ENCODE measurements at places on chromosomes 6 and 20.

DNA sequence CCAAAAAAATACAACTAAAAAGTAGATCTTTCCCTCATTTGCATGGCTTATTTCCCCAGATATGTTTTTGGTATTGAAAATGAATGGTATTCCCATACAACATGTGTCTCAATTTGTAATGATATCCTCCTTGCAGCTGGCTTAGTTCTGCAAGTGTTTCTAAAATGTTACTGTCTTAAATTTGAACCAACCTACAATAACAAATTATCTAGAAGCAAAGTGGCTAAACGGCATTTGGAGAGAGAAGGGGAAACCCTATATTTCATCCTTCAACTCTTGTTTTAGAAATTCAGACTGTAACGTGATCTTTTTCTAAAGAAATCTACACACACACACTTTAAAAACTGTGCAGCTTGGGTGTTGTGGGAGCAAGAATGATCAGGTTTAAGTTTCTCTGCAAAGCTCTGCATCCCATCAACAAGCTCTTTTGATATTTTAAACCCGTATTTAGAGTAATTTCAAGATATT lies 153.0 kb downstream of the SOBP start:
- DNase-seq, result no peak

GRCh38 chr6:156729248-156729647 lies 47.9 kb upstream of the ARID1B start:
- DNase-seq, result peak; percentile 83

DNA sequence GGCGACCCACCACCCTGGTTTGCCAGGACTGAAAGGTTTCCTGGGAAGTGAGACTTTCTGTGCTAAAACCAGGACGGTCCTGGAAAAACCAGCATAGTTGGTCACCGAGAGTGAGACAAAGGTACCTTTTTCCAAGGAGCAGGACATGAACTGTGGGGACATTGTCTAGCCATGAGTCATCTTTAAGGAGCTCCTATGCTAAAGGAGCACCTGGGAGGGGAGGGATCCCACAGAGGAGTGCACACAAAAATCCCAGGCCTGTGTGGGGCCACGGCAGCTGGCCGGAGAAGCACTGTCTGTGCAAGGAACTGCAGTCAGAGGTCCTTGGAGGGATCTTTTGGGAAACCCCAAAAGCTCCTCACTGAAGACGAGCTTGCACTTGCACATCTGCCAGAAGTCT lies 109.1 kb upstream of the PLEKHG1 start:
- DNase-seq, result peak; percentile 30

DNA sequence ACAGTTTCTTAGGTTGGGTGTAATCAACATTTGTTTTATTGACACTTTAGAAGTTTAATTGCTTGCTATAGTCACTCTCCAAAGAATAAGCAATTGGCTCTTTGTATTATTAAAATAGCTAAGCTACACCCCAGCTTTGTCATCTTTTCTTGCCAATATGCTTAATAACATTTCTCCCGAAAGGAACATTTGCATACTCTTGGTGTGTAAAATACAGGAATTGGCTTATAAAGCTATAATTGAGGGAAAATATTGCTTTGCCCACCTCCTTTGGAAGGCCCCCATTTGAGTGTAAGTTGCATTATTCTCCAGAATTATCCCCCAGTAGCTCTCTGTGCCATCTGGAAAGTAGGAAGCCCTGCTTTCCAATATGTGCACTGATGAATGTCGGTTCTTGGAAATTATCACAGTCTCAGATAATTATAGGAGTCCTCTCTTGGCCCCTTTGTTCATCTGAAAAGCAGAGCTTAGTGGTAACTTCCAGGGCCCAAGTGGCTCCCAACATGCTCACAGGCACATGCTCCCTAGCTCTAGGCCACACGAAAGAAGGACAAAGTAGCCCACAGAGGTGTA lies 92.4 kb upstream of the B3GAT2 start:
- DNase-seq, result no peak

- no peak for DNase-seq
Observed at GRCh38 chr20:46939031-46939965, 44.7 kb downstream of the EYA2 start.

GRCh38 chr20:18831830-18832499 lies 18.4 kb downstream of the SCP2D1 start:
- peak; percentile 59 for DNase-seq

GRCh38 chr6:90231798-90232197 lies 64.8 kb downstream of the BACH2 start:
- no peak for DNase-seq

- DNase-seq, result no peak
Observed at GRCh38 chr6:138307352-138307751, 70.4 kb upstream of the SMIM28 start.

- DNase-seq, result no peak
Observed at GRCh38 chr6:101344885-101345284, 48.6 kb upstream of the GRIK2 start.

- DNase-seq, result no peak
Observed at GRCh38 chr20:47090835-47091234, 196.2 kb downstream of the EYA2 start.

- no peak for DNase-seq
Observed at GRCh38 chr6:122553697-122554096, 56.5 kb upstream of the PKIB start.

- DNase-seq, result no peak
Observed at GRCh38 chr20:51628533-51629398, 86.2 kb upstream of the NFATC2 start.

- DNase-seq, result no peak
Observed at GRCh38 chr6:157328108-157328692, 4.9 kb upstream of the TMEM242 start.

DNA sequence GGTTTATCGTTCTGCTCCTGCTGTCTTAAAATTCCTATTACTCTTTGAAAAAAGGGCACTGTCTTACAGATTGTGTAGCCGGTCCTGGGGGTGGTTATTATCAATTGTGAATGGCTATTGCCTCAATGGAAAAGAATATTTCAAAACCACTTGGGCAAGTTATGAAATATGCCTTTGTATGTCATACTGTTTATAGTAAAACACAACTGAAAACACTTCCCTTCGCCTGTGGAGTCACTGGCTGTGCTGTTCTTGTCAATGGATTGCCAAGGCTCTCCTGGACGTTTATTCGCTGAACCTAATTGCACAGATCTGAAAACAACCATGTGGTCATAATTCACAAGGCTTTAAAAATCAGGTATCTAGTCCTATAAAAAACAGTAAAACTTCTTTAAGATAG lies 47.8 kb upstream of the TAGAP start:
- DNase-seq, result no peak

GRCh38 chr20:8504030-8504429 lies 372.0 kb downstream of the PLCB1 start:
- no peak for DNase-seq

- no peak for DNase-seq
Observed at GRCh38 chr20:63641146-63641791, 12.0 kb downstream of the STMN3 start.

GRCh38 chr20:2626853-2627541 lies 25.4 kb upstream of the NOP56 start:
- peak; percentile 48 for DNase-seq

GRCh38 chr6:92790381-92790780 lies 629.0 kb downstream of the EPHA7 start:
- DNase-seq, result no peak

DNA sequence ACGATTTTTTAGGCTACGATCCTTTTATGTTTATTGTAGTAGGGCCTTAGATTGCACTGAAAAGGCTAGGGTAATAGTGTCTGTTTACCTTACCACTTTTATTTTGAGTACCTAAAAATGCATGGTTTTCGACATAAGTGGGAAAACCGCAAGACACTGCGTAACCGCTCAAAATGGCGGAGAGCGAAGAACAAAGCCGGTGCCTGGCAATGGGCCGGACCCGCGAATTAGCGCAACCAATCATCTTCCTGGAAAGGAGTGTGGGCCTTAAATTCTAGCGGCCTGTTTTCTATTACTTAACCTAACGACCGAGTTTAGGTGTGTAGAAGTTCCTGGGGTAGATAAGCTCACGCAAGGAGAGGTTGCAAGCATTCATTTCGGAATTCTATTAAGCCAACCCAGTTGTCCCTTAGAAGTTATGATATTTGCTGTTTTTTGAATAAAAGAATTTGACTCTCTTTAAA lies 118.0 kb downstream of the HFE start:
- peak; percentile 76 for DNase-seq

- no peak for DNase-seq
Observed at GRCh38 chr6:44504301-44504791, 116.8 kb downstream of the CDC5L start.

- no peak for DNase-seq
Observed at GRCh38 chr6:29495571-29495970, 7.8 kb upstream of the MAS1L start.

- DNase-seq, result no peak
Observed at GRCh38 chr6:115753446-115753845, 307.2 kb downstream of the FRK start.

- DNase-seq, result no peak
Observed at GRCh38 chr6:38155621-38156204, 336.2 kb downstream of the ZFAND3 start.

- no peak for DNase-seq
Observed at GRCh38 chr20:63129376-63129965, 86.5 kb downstream of the YTHDF1 start.

DNA sequence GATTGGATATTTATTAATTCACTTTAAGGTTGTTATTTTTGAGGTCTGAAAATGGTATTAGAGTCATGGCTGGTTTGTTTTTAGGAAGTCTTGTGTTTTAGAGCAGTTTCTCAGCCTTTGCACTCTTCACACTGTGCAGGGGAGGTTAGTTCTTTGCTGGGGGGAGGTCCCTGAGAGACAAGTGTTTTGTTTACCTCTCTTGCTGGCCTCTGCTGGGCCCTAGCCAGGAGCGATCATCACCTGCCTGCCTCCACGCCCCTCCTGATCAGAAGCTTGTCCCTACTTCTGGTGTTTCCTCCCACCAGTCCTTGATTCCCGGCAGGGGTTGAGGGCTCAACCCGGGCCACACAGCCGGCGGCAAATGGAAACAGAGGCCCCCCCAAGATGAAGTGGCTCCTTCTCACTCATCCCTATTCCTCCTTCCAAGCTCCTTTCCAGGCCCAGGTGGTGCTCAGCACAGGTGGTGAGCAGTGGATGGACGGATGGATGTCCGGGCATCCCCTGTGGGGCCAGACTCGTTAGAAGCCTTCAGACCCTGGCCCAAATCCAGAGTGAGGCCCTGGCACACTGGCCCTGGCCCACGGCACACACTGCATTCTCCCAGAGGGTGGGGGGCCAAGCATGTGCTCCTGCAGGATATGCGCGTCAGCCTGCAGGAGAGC lies 51.3 kb downstream of the GRM4 start:
- no peak for DNase-seq

- DNase-seq, result no peak
Observed at GRCh38 chr6:16391451-16391912, 153.1 kb downstream of the GMPR start.

DNA sequence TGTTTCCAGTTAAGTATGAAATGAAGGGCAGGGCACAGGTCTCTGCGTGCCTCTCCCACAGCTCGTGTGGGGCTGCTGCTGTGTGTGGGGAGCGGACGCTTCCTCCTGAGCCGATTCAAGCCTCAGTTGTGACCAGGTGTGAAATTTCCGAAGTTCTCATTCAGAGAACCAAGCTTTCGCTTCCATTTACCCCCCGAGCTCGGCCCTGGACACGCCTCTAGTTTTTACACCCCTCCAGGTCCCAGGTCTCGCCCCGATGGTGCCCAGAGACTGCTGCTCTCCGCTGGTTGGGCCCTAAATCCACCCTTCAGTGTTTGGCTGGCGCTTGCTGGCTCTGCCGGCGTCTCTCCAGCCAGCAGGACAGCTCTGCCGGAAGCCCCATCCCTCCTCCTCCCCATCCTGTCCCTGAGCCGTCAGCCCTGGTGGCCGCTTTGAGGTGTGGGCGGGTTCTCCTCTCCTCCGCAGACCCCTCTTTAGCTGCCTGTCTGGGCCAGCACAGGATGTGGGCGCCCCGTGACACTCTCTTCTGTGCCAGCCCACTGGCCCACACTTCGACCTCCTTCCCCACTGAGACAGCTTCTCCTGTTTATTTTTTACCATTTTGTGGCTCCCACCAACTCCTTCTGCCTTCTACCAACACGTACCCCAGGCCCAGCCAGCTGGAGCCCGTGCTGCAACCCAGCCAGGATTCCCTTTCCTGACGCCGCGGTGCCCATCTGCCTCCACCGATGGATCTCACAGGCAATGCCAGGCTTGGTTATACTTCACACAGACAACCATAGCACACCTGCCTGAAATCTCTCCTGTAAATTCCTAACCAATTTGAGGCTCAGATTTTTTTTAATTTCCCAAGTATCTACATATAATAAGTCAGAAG lies 142.8 kb downstream of the DLL1 start:
- no peak for DNase-seq

- no peak for DNase-seq
Observed at GRCh38 chr20:25242231-25242630, 5.7 kb upstream of the PYGB start.

GRCh38 chr6:25176466-25176865 lies 102.7 kb upstream of the CARMIL1 start:
- DNase-seq, result no peak

DNA sequence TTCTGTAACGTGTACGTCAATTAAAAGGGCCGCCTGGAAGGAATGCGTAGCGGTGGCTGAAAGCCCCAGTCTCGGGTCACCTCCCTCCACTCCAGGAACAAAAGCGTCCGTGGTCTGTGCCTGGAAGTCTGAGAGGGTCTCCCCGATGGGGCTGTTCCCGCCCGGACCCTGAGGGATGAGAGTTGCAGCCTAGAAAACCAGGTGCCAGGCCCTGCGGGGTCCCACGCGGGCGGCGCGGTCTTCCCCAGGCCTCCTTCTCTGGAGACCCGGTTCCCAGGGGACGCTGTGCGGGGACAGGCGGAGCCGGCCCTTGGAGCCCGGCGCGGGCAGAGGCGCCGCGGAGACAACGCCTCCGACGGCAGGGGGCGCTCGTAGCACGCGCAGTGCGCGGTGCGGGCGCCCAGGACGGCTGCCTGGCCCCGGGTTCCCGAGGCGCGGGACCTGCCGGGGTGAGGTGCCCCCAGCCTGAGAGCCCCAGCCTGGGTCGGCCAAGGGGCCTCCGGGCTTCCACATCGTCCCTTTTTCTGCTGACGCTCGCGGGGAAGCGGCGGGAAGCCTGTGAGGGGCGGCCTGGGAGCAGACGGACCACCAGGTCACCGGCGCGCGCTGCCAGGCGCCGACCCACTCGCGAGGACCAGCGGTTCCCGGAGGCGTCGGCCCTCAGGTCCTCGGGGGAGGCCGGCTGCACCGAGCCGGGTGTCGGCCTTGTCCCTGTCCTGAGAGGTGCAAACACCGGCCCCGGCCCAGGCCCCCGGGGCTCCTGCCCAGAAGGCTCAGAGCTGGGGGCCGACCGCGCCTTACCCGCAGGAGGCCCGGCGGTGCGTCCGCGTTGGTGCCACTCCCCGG lies 5.3 kb upstream of the FOXC1 start:
- no peak for DNase-seq

- no peak for DNase-seq
Observed at GRCh38 chr6:39114388-39114703, 640 bp downstream of the SAYSD1 start.
